ENCODE measurements at places on chromosomes 7 and 10.

GRCh38 chr10:125062914-125063230, 97.5 kb downstream of the CTBP2 start:
- DNase-seq: no peak

DNA sequence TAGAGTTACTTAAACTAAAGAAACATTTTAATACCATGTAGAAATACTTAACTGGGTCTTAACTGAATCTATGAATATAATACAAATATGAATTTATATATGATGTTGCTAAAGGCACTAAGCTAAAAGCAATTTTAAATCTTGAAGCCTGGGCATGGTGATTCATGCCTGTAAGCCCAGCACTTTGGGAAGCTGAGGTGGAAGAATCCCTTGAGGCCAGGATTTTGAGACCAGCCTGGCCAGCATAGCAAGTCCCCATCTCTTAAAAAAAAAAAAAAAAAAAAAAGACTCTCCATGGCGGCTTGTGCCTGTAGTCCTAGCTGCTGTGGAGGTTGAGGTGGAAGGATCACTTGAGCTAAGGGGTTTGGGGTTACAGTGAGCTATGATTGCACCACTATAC, 95.3 kb downstream of the CCSER2 start:
- no peak for DNase-seq

- no peak for DNase-seq
Observed at GRCh38 chr7:129933627-129934026, 19.1 kb downstream of the UBE2H start.

DNA sequence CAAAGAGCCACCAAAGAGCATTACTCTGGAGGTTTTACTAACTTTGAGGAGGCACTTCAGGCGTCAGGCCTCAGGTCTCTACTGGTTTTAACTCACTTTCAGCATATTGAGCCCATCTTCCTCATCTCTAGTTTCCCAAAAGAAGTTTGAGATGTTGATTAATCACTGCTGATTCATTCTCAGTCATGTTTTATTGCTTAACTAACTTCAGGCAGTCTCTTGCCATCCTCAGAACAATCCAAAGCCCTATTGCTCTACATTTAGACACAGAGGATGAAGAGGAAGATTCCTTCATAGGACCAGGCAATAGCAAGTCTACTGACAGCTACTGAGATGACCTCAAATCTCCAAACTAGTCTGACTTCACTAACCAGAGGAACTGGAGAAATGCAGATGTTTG, 39.1 kb upstream of the BET1 start:
- DNase-seq: no peak

DNA sequence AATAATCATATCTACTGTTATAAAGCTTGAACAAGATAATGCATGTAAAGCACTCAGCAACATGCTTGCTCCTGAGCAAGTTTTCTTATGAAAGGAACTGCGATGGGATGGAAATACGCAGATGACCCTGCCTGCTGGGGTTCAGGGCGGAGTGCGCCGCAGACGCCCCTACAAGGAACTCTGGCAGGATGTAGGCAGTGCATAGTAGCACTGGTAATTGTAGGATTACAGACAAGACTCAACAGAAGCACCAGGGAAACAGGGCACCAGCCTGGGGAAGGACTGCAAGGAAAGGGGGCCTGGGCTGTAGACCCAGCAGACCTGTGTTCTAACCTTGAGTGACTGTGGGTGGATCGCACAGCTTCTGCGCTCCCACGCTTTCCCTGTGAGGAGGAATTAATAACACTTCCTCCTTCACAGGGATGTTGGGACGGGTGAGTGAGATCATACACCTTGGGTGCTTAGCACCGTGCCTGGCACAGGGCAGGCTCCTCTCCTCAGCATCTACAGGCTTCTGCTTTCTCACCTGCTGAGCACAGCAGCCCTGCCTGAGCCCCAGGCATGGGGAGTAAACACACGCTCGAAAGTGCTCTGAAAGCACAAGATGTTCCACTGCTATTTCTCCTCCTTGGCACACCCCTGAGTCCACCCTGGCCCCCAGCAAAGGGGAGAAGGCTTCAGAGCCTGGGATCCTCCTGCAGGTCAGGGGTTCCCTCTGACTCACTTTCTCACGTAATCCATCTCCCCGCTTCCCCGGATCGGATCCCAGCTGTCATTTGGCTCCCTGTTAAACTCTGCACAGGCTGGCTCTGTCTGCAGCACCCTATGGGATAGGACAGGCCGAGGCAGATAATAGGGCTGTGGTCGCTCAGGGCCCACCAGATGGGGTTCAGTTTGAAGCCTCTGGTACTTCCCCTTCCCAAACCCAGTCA, 19.2 kb downstream of the ITPRIP start:
- no peak for DNase-seq

DNA sequence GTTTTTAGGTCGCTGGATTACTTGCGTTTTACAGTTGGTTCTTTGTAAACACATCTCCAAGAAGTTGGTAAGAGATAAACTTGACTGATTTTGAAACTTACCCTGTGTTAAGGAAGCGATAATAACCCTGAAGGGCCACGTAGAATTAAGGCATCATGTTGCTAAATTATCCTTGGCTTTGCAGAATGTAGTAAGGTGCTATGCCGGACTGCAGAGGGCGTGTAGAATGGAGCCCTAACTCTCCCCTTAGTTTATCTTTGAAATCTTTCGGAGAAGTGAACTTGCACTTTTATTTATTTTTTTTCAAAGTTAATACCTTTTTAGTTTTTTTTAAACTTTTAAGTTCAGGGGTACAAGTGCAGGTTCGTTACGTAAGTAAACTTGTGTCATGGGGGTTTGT, 208.8 kb upstream of the DKK1 start:
- no peak for DNase-seq

DNA sequence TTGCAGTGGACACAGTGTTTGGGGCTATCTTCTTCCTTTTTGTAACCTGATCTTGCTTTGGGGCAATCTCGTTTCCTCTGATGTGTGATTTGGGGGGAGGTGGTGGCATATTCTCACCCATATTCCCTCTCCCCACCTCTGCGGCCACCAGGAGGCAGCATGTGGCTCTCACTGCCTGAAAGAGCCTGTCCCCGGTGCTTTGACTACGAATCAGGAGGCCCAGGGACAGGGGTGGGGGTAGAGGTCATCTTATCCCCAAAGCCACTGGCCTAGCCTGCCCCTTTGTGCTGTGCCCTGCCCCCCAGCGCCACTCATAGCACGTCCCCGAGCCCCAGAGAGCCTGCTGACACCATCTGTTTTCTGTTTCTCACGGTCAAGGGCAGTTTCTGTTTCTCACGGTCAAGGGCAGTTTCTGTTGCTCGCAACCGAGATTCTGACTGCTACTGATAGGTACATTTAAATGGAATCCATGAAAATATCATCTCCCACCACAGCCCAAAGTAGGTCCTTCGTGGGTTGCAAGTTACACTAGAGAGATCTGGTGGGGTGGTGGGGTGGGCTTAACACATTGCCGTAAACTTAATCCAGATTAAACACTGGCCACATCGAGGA, 28.2 kb downstream of the PHYH start:
- DNase-seq: peak; percentile 6

Data from esophagus squamous epithelium (tissue), 5 donors.